ENCODE measurements at places on chromosomes 7 and 10.
A peak's percentile ranks its signal among the peaks of the same experiment; 100 is the strongest.

DNA sequence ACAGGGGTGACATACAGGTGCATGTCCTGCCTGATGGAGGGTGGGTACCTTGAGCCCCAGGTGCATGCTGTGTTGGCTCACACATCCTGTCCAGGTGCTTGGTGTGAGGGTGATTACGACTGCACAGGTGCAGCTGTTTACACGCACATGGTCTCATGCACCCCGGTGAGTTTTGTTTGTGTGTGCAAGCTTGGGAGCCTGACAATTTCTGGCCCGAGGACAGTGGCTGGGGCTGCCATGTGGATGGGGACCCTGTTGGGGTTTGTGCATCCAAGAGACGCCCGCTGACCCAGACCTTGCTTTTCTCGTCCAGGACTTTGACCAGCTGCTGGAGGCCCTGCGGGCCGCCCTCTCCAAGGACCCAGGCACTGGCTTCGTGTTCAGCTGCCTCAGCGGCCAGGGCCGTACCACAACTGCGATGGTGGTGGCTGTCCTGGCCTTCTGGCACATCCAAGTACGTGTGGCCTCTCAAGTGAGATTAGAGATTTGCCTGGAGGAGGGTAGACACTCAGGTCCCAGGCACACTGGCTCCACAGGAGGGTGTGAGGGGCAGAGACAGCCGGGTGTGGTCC, 61.7 kb downstream of the PRF1 start:
- no peak for DNase-seq

GRCh38 chr7:4050126-4050660, 631.9 kb upstream of the FOXK1 start:
- DNase-seq = no peak

- peak; percentile 5 for DNase-seq
Measured at GRCh38 chr7:24777806-24778205, 20.5 kb upstream of the GSDME start.

- DNase-seq = no peak
Measured at GRCh38 chr7:8134089-8134733, 127.8 kb downstream of the ICA1 start.

DNA sequence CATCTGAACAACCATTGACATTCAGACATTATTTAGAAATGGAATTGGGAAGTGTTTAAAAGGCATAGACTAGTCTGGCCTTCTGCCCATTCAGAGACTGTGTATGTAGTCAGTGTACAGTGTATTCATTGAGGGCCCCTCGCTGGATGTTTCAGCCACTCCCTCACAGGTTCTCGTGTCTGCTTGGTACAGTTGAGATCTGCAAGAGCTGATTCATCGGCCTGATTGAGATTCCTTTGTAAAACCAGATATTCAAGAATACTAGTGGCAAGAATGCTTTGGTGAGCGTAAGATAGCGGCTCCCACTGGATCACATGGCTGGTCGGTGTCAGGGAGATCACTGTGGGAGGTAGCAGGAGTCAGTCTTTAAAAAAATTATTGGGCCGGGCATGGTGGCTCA, 119.5 kb downstream of the TCF7L2 start:
- no peak for DNase-seq

DNA sequence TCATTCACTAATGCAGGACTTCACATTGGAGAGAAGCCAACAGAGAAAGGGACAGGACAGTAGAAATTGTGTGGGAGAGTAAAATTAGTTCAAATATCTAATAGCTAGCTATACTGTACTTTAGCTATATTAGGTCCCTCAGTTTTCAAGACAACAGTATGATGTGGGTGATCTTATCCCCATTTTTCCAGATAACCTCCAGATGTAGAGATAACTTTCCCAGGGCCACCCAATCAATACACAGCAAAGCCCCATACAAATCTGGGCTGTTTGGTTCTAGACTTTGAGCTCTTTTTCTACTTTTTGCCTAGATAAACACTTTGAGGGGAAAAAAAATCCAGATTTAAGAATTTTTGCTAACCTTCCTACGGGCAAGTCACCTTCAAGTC, 482 bp upstream of the CLDN12 start:
- no peak for DNase-seq

GRCh38 chr7:92699560-92699959, 109.4 kb upstream of the FAM133B start:
- DNase-seq = no peak
